H54 (cell line): ENCODE measurements at places on chromosomes 3 and 15.

DNA sequence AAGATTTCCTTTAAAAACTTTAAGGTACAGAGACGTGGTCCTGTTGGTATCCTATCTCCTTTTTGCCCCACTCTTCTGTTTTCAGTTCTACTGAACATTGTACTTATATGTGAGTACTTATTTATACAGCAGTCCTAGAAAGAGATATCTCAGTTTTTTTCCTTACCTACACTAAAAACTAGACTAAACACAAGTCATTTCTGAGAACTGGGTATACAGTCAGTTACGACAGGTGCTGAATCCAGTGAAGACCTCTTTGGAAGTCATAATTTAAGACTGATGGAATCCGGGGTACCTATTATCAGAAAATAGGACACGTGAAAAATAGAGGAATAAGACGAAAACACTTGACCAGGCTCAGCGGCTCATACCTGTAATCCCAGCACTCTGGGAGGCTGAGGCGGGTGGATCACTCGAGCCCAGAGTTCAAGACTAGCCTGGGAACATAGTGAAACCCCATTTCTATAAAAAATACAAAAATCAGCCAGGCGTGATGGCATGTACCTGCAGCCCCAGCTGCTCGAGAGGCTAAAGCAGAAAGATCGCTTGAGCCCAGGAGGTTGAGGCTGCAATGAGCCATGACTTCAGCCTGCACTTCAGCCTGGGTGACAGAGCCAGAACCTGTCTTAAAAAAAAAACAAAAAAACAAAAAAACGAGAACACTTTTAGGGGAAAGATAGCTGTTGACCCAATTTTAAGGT, 76.3 kb downstream of the KLHL25 start:
- no peak for DNase-seq

GRCh38 chr15:35980719-35981118, 434.8 kb upstream of the DPH6 start:
- DNase-seq, result no peak

GRCh38 chr3:65169961-65170360, 482.2 kb upstream of the ADAMTS9 start:
- no peak for DNase-seq

DNA sequence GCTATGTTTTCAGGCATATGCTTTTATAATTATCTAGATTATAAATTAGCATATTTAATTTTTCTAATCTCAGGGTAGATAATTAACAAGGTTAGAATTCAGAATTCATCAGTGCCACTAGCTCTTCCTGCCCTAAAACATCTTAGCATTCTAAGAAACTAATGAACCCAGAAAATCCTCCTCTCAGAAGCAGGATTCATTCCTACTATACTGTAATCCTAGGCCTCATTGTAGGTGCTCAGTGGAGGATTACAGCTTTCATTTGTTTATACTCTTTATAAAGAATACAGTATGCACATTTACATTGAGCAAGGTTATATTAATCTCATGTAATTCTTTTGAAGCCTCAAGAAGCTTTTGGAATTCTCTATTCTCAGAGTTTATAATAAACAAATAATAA, 20.9 kb downstream of the ACAD11 start:
- DNase-seq, result no peak

GRCh38 chr3:52795298-52795900, 803 bp downstream of the ITIH3 start:
- no peak for DNase-seq

DNA sequence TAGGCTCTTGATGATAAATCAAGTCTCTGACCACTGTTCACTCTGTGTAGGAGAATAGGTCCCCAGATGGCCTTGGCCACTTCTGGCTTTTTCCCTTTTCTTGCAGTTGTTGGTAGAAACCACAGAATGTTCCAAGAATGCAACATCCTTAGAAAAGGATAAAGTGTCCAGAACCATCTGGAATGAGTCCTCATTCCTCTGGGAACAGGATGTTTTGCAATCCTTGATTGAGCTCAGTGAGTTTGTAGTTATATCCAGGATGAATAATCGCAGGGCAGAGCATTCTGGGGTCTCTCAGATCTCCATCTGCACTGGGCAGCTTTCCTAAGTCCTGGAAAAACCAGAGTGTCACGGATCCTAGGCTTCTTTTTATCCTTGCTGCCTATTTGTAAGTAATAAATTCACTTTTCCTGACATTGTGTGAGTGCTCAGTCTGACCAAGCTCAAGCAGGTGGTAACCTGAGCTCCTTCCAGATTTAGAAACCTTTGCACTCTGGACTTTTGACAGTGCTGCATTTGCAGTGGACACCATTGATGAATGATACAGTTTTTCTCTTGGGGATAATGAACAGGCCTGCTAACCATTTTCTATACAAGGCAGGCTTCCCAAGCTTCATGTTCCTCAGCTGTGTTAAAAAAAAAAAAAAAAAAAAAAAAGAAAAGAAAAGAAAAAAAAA, 1028.6 kb downstream of the OTOL1 start:
- DNase-seq, result no peak

DNA sequence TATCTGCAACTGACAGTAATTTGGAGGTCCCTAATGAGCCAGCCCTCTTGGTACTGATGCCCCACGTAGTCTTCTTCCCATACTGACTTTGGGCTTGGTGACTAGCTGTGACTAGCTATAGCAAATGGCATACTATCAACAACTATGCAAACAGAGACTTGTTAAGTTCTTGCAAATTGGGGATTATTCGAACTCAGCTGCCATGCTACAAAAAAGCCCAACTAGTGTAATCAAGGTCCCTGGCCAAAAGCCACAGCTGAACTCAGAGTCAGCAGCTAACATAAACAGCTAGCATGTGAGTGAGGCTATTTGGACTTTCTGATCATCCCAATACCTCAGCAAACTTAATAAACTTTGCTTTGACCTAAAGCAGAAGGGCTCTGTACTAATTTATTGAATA, 121.2 kb upstream of the PLXND1 start:
- DNase-seq, result no peak

GRCh38 chr3:106345353-106346027, 476.7 kb upstream of the CBLB start:
- no peak for DNase-seq

DNA sequence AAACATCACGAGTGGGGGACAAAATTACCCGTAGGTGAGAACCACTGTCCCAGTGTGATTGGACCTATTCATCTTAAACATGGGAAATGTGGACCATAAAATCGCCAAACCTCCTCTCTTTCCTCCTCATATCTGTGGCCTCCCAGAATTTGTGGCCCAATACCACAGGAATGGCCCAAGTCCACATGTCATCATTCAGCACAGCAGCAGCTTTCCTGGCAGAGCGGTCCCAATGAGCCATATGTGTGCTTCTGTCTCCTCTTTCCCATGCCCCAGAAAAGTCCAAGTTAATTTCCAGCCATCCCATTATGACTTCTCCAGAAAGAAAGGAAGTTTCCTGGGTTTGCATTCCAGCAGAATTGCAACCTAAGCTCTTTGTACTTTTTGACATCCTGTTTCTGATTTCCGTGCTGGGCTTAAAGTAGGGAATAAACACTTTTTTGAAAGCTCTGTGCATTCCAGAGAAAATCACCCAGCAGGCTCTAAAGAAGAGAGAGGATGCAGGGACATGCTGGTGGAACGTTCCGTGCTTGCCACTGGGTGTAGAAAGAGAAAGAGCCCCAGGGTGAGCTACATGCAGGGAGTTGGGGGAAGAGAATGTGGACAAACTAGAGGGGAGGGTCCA, 259.4 kb upstream of the PROK2 start:
- no peak for DNase-seq

GRCh38 chr15:42149493-42150218, 6.8 kb downstream of the PLA2G4F start:
- DNase-seq, result no peak

DNA sequence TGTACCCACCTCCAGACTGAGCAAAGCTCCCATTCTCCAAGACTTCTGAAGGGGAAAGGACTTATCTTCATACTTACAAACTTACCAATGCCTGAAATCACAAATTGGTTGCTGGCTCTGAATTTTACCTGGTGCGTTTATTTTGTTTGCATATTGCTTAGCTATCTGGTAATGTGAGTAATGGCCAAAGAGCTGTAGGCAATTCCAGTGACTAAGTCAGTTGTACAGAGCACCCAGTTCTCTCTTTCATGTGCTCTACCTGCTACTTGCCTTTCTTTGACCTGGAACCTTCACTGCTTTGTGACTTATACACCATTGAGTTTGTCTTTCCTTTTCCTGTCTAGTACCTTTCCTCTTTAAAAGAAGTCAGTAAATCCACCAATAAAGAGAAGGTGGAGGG, 755.9 kb upstream of the LMCD1 start:
- DNase-seq, result no peak

- DNase-seq, result no peak
Observed at GRCh38 chr3:52200981-52201679, 3.2 kb downstream of the ALAS1 start.

DNA sequence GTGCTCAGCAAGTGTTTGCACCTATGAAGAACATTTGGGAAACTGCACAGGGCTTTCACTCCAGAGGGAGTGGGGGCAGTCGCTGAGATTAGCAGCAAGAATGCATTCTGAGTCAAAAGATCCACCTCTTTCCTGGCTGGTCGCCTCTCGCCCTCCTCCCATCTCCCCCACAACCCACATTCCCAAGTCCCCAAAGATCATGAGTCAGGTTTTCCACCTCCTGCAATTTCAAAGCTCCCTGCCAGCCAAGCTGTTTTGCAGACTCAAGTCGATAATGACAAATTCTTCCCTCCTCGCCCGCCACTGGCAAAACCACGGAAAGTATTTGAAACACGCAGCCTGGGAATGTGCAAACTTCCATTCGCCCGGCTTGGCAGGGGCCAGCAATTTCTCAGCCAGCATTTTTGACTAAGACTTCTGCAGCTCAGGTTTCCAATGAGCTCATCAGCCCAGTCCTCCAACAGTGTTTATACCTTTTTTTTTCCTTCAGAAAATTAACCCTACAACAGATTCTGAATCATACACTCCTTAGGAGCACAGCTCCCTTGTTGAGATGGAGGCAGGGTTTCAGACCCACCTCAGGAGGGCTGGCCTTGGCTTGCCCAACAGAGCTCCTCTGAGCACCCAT, 181.4 kb downstream of the SMAD6 start:
- peak; percentile 61 for DNase-seq

- DNase-seq, result no peak
Observed at GRCh38 chr15:83927704-83928391, 273.9 kb downstream of the ADAMTSL3 start.

- DNase-seq, result no peak
Observed at GRCh38 chr3:41163421-41163820, 35.9 kb upstream of the CTNNB1 start.

DNA sequence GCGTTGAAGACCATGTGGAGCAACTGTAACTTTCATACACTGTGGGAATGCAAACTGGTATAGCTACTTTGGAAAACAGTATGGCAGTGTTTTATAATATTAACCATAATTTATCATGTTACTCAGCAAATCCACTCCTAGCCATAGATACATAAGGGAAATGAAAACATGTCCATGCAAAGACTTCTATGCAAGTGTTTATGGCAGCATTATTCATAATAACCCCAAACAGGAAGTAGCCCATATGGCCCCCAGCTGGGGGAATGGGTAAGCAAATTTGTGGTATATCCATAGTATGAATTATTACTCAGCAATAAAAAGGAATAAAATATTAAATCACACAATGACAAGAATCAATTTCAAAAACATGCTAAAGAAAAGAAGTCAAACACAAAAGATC, 23.0 kb upstream of the GATA2 start:
- no peak for DNase-seq

- DNase-seq, result no peak
Observed at GRCh38 chr3:177740254-177740653, 543.0 kb upstream of the TBL1XR1 start.

DNA sequence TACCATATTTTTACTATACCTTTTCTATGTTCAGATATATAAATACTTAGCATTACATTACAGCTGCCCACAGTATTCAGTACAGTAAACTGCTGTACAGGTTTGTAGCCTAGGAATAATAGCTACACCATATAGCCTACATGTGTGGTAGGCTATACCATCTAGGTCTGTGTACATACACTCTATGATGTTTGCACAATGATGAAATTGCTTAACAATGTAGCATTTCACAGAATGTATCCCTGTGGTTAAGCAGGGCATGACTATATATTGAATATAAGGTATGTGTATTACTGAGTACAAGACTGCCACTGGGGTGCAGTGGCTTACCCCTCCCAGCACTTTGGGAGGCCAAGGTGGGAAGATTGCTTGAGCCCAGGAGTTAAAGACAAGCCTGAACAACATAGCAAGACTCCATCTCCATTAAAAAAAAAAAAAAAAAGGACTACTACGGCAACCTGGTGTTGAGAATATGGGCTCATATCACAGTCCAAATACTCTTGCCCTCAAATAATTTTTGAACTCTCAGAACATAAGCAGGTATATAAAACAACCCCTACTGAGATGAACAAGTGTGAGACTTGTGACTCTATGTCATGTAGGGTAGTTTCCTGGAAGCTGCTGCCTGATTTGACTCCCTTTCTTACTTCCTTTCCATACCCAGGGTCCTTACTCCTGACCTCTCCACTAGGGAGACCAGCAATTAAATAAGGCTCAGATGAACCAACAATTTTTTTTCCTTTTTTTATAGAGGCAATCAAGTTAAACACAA, 4.8 kb downstream of the PPP1R14D start:
- DNase-seq, result no peak

- DNase-seq, result no peak
Observed at GRCh38 chr3:114242947-114243346, 5.6 kb upstream of the ZNF80 start.

- no peak for DNase-seq
Observed at GRCh38 chr3:104178680-104179079, 1188.0 kb upstream of the ALCAM start.

DNA sequence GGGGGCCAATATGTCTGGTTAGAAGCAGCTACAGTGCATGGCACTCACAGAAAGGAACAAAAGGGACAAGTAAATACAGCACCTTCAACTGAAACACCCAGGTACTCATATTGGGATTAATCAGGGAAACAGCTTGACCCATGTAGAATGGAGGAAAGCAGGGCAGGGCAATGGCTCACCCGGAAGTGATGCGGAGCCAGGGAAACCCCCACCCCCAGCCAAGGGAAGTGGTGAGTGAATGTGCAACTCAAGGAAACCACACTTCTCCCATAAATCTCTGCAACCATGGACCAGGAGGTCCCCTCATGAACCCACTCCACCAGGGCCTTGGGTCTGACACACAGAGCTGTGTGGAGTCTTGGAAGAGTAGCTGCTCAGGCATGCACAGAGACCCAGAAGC, 117.1 kb downstream of the MTHFS start:
- DNase-seq, result no peak

- DNase-seq, result no peak
Observed at GRCh38 chr15:47870300-47870955, 153.1 kb downstream of the SEMA6D start.

DNA sequence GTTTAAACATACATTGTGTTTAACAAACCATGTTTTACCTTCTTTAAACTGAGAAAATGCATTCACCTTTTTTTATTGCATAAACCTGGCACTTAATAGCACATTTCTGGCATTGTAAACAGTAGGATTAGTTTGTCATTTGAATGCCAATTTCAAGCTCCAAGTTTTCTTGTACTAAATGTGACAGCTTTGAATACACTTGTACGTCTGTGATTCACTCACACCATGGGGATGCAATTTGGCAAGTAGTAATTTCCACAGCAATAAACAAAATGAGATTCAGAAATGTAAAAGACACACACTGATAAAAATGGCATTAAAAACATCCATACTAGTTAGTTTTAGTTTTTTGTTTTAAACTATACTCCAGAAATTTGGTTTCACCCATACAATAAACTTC, 598.9 kb downstream of the SI start:
- DNase-seq, result no peak
